Activated T-cell treated with anti-CD3 and anti-CD28 coated beads for 1 hour (primary cell): ENCODE measurements at places on chromosomes 2 and 18.

GRCh38 chr2:76080154-76080553 is 369.4 kb upstream of the GCFC2 start:
- no peak for DNase-seq

DNA sequence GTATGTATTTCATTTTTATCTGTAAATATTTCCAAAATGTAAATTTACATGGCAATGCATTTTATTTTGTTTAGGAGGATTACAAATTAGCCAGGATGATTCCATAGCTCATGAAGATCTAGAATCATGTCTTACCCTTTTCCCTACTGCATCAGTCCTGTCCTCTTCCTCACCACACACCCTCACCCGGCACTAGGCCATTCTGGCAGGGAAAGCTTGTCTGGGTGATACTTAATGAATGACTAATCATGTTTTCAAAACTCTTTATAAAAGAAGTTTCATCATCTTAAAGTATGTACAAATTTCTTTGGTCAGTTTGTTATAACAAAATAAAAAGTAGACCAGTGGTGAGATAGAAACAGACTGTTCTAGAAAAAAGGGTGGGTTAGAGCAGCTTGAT is 283.3 kb upstream of the VWC2L start:
- no peak for DNase-seq

DNA sequence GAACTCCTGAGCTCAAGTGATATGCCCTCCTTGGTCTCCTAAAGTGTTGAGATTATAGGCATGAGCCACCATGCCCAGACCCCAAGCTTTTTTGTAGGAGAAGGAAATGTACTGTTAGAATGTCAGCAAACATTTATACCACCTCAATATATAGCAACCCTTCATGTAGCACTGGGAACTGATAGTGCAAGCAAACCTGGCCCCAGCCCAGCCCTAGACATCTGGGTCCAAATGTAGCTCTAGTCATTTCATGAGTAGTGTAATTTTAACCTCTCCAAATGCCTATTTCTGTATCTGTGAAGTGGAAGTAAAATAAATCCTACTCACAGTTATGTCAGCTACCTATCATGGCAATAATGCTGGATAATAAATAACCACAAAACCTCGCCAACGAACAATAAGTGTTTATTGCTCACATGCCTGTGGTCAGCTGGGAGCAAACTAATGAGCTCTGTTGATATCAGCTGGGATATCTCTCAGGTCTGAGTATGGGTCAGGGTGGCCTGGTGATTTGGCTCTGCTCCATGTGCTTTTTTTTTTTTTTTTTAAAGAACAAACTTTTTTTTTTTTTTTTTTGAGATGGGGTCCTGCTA is 180.4 kb downstream of the CD8B2 start:
- DNase-seq = no peak

GRCh38 chr18:25097569-25098056 is 254.4 kb downstream of the ZNF521 start:
- DNase-seq = no peak

GRCh38 chr2:157432475-157433106 is 11.3 kb downstream of the CYTIP start:
- no peak for DNase-seq

GRCh38 chr18:62576845-62577512 is 54.2 kb downstream of the ZCCHC2 start:
- no peak for DNase-seq

DNA sequence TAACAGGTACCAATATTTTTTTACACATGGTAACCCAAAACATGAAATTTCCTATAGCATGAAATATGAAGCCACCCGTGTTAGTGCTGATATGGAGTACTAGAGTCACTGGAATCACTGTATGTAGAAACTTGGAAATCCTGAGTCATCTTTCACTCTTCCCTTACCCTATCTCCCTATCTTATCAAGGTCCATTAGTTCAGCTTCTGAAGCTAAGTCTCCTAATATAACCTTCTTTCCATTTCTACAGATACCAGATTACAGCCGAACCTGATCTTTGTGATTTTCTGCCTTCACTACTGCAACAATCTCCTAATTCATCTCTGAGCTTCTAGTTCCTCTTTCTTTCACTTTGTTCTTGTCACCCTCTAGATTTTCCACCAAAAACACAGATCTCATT is 59.0 kb downstream of the SEPTIN10 start:
- DNase-seq = no peak

DNA sequence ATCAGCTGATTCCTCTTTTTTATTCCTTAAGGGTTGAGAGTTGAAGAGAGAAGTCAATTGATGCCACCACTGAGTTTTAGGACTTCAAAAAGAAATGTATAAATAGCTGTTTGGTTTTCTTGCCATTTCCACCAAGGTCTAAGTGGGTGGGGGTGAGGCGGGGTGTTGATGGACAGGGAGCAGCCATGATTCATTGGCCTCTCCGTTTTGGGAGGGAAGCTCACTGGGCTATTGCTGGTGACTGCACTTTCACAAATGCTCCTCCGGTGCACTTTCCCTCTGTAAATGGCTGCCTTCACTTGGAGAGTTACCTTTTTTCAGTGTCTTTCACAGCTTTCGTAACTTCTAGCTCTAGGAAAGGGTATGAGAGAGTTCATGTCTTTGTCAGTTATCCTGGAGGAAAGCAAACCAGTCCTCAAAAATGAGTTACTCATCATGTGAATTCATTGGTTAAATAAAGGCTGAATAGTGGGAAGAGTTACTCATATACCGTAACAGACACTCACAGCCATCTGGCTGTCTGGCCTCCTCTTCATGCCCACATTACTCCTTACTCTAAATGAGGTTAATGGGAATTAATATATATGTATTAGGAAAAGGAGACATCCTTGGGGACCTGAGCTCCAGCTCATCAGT is 17.4 kb upstream of the CTAGE1 start:
- no peak for DNase-seq

DNA sequence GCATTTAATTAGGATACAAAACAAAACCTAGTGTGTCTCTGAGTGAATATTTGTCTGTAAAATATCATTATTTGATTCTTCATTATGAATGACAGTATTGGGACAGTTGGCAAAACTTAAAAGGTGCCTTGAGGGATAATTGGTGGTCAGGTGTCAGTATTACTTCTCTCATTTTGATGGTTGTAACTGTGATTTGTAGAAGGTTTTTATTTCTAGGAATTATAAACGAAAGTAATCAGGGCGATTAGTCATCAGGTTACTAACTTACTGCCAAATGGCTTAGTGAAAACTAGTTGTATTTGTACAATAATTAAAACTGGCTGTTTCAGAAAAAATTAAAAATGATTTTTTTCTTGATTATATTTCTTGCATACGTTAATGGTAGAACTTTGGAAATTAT is 117.6 kb downstream of the BIRC6 start:
- no peak for DNase-seq
